ENCODE measurements at places on chromosomes 3 and 15.

DNA sequence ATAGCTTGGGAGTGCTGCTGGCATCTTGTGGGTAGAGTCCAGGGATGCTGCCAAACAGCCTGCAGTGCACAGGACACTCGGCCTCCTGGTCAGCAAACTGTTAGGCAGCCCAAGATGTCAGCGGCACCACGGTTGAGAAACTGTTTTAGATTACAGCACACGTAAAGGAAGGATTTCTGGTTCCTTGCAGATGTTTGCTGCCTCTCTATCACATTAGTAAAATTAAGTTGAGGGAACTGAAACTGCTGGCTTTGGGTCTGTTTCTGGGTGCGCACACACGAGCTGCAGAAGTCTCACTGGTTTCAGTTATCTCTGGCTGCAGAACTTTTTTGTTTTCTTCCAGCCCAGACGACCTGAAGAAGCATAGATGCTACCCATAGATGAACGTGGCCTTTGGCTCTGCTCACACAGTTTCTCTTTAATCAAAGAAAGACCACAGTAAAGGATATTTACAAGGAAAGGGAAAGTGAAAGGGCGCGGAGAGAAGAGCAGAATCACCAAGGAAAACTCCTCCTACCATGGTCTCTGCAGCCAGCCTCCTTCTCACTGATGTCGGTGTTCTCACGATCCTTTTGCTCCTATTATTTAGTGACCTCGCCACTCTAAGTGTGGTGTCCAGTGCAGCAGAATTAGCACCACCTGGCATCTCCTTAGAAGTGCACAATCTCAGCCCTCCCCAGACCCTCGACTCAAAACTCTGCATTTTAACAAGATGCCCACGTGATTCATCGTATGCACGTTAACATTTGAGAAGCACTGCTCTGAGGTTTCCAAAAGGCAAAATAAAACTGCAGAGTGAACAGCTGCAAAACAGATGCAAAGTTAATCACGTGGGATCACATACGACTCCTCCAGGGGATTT is 50.6 kb upstream of the AKAP13 start:
- peak; percentile 31 for DNase-seq

DNA sequence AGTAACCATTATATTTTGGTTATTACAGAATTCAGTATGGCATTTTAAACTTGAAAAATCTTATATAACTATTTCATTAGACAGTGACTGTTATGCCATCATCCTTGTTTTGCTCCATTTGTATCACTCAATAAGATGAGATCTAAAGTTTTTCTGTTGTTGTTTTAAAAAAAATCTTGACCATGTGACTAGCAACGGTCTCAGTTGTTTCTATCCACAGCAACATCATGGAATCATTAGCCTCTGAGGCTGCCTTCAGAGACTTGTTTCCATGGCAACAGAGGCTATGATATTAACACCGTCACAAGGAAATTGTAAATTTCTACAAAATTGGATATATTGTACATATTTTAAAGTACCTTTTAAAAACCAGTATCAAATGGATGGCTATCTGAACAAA is 129.8 kb downstream of the DLG1 start:
- no peak for DNase-seq

- DNase-seq: no peak
These were observed 58.9 kb downstream of the TMEM41A start for GRCh38 chr3:185439745-185440466.

DNA sequence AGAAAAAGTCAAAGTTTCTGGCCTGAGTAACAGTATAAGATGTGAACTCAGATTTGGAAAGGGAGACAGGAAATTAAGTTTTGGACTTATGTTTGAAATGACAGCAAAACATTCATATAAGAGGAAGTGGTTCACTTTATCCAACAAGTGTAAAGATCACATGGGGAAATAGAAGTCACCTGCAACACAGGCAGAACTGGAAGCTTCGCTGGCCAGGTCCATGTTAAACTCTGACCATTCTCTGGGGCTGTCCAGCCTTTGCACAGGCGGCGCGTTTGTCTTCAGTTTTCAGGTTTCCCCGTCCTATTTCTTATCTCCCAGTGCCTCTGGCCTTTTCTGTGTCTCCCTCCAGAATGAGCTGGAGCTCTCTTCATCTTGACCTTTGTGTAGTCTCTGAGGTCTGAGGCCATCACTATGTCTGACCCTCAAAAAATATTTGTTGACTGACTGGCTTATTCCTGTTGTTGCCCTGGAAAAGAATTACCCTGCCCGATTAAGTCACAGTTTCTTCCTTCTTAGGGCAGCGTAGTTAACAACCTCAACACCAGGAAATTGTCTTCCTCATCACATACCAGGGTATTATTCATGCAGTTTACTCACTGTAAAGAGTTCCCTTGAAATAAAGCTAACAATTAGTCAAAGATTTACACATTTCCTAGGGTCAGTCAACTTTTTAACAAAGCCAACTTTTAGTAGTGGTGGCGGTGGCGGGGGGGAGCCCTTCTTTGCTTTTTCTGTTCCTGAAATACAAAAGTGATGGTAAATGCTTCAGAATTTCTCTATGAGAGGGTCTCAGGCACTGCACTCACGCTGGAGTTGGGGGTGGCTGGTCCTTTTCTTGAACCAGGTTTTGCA is 959 bp upstream of the RASA2 start:
- no peak for DNase-seq

DNA sequence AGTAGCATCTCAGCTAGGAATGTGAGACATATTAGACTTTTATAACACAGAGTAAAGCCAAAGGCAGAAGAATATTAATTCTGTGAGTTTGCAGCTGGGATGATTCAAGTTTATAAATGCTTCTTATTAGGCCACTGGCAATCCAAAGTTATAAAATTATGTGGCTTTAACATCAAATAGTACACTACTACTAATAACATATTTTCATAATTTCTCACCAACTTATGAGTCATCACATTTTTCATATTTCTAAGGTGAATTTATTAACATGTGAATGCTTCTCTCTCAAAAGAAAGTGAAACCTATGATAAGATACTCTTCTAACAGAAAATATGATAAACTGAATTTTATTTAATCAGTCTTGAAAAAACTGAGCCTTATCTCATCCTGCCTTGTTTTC is 1348.2 kb upstream of the ALCAM start:
- DNase-seq: no peak

DNA sequence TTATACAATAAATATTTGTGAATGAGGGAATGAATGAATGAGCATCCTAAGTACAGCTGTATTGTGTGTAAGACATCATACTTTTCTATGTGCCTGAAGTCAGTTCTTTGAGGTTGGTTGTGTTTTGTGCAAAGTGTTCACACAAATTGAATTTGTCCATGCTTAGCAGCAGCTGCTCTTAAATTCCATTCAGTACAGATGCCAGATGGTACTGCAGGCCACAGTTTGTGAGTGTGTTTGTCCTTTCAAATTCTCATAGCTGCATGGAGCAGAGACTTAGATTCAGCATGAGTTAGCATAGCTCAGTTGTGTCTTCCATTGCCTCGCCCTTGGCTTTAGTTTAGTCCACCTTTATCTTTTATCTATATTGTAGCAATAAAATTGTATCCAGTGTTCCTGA is 3.8 kb upstream of the ZNF385D start:
- no peak for DNase-seq

DNA sequence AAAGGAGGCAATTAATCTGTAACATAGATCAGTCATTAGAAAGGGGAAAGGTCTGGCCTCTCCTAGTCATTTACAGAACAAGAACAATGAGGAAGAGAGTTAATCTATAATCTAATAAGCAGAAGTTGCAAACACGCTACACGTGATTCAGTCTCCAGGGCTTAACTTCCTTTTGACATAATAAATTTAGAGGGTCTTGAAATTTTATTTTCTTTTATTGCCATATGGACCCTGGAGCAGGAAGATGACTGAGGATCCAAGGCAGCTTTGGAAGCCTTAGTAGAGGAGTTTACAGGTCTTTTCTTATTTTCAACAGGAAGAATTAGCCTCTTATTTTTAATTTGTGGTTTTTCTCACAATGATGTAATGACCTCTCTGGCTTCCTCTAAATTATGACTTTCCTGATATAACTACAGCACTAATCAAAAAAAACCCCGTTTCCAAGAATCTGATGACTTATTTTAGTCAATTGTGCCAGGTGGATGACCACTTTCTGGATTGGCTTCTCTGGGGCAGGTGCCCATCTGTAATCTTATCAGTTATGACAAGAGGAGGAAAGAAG is 32.2 kb downstream of the ADGRG7 start:
- no peak for DNase-seq

DNA sequence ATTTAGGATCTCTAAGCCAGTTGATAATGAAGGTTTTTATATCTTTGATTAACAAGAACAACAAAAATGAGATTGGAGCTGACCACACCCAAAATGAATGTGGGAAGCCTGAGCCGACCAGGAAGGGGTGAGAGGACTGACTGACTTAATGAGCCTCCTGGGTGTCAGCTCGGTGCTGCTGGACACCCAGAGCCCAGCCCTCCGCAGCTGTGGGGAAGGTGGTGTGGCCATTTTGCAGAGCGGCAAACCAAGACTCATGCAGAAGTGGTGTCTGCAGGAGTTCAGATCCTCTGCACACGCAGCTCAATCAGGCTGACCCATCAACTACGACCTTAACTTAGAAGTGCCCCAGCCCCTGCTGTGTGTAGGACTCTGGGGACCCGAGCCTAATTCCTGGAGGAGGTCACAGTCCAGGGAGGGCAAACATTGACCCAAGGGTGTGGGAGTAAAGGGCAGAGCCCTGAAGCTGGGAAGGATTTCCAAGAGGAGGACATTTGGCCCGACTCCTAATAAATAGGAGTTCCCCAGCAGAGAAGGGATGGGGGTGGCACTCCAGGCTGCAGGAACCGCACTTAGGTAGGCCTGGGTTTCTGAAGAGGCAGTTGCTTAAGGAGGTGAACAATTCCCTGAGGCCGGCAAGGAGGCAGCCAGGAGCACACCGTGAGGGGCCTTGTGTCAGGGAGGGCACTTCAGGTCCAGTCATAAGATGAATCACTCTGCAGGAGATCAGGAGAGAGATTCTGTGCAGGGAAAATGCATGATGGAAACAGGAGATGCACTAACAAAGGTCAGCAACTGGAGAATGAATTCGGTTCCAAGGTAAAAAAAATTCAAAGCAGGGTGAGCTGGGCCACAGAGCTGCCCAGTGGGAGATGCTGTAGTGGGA is 197.1 kb upstream of the TPM1 start:
- no peak for DNase-seq

DNA sequence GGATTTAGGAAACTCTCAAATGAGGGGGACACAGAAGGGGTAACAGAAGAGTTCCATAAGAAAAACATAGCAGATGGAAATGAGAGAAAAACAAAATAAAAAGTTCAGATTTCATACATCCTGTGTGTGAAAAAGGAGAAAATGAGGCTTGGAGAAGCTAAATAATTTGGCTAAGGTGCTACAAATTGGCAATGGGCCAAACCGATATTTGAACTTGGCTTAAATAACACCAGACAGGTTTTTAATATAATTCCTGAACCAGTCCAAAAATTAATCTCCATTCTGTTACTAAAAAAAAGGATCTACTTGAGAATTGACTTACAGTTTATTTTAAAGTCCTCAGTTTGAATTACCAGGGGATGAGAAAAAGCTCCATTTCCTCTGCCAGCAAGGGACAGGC is 342.9 kb upstream of the DPH6 start:
- DNase-seq: no peak

DNA sequence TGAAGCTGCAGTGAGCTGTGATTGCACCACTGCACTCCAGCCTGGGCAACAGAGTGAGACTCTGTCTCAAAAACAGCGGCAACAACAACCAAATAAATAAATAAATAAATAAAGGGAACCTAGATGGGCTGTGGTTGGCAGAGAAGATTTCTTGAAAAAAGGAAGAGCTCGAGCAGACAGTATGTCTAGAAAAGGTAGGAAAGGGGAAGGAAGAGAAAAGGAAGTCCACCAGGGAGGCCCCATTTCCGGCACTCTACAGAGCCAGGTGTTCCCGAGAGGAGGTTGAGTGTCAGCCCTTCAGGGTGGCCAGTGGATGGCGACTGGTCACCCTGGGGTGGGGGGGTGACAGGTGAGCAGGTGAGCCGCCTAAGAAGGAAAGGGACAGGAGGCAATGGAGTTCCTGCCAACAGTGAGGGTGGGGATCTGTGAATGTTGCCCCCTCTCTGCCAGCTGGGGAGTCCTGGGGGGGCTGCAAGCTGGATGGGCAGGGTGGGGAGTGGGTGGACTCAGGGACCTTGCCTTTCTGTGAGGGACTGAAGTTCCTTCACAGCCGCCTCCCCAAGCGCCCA is 14.8 kb downstream of the PAQR5 start:
- peak; percentile 25 for DNase-seq

- no peak for DNase-seq
These were observed 211.5 kb downstream of the NFKBIZ start for GRCh38 chr3:102060814-102061213.

- no peak for DNase-seq
These were observed 620.9 kb upstream of the UBE2E2 start for GRCh38 chr3:22582266-22582665.

DNA sequence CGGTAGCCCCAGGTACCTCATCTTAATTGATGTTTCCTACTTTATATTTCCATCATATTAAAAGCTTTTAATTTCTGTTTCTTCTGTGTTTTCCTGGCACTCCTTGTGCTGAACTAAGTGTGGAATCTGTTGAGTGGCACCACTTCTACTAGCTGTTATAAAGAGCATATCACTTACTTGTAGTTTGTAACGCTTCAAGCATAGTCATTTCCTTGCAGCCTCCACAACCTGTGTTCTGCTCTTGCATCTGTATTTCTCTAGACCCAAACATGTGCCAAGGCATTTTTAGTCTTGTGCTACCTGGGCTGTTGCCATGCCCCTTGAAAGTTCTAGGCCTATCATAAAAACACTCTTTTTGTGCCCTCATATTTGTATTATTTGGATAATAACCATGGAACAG is 16.0 kb downstream of the ZNF654 start:
- DNase-seq: no peak

DNA sequence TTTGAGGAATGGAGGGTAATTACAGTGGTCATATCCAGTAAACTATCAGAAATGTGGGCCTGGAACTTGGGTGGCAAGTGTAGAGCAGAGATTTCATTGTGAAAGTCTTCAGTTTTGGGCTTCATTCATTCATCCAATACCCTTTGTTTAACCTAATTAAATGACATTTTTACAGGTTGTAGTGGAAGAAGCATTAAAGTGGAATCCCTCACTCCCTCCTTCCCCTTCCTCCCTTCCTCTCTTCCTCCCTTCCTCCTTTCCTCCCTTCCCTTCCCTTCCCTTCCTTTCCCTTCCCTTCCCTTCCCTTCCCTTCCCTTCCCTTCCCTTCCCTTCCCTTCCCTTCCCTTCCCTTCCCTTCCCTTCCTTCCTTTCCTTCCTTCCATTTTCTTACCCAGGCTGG is 219.3 kb downstream of the PDCD6IP start:
- DNase-seq: no peak

- DNase-seq: no peak
These were observed 16.5 kb upstream of the REC114 start for GRCh38 chr15:73426323-73426994.

DNA sequence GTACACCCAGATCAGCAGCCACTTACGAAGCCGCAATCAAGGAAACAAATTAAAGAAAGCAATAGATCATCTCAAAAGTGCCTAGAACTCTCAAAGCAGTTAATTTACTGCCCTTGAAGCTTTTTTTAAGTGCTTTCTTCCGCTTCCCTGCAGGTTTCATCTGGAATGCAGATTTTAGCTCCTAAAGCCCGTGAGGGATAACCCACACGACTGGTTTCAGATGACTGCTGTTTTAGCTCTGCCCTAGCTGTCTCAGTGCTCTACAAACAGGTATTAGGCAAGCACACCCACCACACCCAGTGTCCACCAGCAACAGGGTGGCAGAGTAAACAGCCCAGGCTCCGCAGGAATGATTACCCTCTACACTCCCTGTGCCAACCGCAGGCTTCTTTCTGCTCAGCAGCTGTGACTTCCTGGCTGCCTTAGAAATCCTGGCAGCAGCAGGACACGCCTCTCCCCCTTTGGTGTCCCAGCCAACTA is 126.0 kb downstream of the FMN1 start:
- DNase-seq: peak; percentile 66

- no peak for DNase-seq
These were observed 7.0 kb downstream of the SCAPER start for GRCh38 chr15:76898102-76898501.

Data from tibial artery (tissue), 4 donors.